ENCODE measurements at places on chromosomes 3 and 15.

DNA sequence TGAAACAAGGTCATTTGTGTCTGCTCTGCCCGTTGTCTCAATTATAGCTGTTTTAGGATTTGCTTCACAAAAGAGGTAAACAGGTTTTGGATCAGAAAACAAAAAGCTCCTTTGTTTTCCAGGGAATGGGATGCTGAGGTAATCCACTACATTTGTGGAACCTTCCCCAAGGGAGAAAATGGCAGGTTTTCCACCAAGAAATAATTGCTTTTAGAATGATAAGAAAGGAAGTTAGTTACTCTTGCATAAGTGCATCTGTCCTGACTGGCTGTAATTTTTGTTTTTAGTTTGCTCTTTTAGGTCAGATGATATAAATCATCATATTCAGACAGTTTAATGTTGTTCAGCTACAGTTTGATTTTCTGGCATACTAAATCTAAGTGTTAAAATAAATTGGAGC, 198.5 kb upstream of the COL8A1 start:
- no peak for DNase-seq

- no peak for DNase-seq
Observed at GRCh38 chr3:20078194-20078714, 38.0 kb downstream of the KAT2B start.

DNA sequence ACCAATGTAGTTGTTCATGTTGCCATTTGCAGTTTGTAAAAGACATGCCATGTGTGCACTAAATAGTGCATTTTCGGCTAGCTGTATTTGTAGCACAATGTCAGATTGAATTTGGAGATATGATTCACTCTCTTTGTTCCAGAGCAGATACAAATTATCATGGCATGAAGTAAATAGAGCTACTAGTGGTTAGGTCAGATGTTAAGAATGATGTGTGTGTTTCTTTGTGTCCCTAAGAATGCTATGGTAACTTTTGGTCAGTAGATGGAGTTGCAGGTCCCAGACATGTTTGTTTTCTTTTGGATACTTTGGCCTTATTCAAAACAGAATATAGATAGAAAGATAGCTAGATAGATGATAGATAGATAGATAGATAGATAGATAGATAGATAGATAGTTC, 595.8 kb downstream of the NLGN1 start:
- no peak for DNase-seq

GRCh38 chr3:53422954-53423698, 71.3 kb upstream of the CACNA1D start:
- DNase-seq: no peak

- no peak for DNase-seq
Observed at GRCh38 chr15:38054488-38054887, 120.0 kb downstream of the TMCO5A start.

- DNase-seq: peak; percentile 88
Observed at GRCh38 chr15:67076147-67076843, 10.9 kb downstream of the SMAD3 start.

GRCh38 chr3:10285272-10286132, 7.2 kb downstream of the GHRL start:
- no peak for DNase-seq

DNA sequence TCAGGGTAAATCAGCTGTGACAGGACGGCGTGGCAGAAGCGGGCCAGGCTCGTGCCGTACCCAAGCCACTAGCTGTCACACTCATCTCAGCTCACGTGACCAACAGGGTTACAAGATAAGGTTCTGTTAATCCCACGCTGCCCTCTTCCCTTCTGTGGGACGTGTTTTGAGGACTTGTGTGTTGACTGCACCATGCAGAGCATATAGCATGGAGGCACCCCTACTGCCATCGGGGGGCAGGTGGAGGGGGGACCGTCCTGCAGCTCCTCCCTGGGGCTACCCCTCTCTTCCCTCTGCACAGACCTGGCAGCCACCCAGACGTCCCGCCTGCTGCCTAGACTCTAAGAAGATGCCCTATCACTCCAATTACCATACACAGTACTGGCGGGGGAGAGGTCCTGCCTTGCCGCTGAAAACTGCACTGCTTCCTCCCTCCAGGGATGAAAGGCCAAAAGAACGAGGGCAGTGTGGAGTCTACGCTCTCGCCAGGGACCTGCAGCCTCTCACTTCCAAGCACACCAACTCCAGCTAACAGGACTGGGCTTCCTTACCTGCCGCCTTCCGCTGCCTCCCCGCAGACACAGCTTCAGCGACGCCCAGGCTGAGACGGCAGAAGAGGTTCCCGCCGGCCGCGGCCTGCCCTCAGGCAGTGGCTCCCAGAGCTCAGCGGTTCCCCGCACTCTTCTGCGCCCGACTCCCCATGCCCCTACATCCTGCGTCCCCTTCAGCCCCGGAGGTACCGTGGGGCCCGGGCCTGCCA, at the start of gene TNK2:
TSS of gene TNK2 (minus strand) at position 618 of the 760 bp plus-strand sequence. CDS start 19,963 bp downstream, outside the sequence.
- no peak for DNase-seq

- DNase-seq: no peak
Observed at GRCh38 chr3:52820736-52821135, 9.7 kb downstream of the ITIH4 start.

GRCh38 chr3:84275532-84275931, 683.3 kb upstream of the CADM2 start:
- DNase-seq: no peak

DNA sequence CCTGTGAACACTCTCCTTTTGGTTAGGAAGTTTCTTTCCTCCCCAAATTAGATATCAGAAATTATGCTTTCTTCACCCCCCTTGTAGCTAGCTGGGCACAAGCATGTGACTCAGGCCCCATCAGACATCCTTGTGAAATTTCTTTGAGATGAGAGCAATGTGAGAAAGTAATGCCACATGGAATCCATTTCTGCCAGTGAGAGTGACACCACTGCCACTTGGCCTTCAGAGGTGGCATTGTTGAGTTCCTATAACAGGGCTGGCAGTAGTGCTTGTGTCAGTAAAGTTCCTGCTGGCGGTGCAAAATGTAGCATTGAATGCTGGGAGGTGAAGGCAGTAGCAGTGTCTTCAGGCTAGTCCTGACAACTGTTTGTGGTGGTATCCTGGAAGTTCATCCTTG, 80.7 kb upstream of the ZNF280D start:
- DNase-seq: no peak

- no peak for DNase-seq
Observed at GRCh38 chr3:173770011-173770410, 372.5 kb downstream of the NLGN1 start.

- DNase-seq: peak; percentile 31
Observed at GRCh38 chr3:162370141-162370540, 873.5 kb downstream of the OTOL1 start.

DNA sequence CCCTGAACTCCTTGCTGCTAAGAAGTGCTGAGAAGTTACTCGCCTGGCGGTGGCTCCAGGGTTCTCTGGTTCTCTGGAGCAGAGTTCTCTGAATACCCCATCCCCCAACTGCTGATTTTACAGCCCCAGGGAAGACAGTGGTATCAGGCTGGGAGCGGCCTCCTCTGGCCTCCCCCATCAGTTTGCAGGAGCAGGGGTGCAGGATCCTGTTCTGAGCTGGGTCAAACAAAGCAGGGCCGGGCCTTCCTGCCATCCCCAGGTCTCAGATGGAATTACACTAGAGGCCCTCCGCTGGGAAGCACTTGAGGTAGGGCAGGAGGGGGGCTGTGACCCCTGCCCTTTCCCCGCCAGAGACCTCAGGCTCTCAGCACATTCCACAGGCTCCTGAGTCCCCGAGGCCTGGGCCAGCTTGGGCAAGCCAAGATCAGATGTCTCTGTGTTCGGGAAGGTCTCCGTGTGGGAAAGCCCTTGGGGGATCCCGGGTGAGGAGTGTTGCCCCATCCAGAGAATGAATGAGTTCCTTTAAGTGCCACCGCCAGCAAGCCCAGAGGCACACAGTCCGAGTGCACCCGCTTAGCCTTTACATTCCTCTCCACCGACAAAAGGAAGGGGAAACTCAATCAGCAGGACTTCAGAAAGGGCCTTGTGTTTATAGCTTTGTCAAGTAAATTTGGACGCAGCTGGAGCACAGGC, 149.9 kb downstream of the LRRK1 start:
- peak; percentile 12 for DNase-seq

DNA sequence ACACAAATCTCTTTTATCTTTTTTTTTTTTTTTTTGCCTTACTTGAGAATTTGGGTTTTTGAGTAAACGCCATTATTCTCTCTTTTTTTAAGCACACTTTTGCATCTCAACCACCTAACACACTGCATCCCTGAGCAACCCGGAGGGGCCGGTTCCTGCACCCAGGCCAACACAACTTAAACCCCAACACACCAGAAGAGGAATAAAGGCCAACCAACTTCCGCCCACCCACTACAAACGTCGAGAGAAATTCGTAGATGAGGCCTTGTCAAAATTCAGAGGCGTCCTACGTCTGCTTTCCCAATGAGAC, 389 bp upstream of the CCNB2 start:
- DNase-seq: no peak

DNA sequence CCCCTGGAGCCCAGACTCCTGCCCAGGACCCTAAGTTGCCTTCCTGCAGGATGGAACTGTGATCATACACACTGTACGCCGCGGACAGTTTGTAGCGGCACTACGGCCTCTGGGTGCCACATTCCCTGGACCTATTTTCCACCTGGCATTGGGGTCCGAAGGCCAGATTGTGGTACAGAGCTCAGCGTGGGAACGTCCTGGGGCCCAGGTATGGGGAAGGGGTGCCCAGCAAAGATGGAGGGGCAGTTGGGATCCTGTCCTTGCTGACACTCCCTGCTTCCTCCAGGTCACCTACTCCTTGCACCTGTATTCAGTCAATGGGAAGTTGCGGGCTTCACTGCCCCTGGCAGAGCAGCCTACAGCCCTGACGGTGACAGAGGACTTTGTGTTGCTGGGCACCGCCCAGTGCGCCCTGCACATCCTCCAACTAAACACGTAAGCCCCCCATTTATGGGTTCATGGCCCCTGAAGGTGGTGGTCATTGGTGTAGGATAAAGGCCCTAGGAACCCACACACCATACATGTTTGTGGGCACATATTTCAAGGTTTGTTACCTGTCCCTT, 28.8 kb downstream of the NBEAL2 start:
- DNase-seq: no peak

- DNase-seq: peak; percentile 31
Observed at GRCh38 chr3:120469882-120470301, 19.1 kb upstream of the FSTL1 start.

DNA sequence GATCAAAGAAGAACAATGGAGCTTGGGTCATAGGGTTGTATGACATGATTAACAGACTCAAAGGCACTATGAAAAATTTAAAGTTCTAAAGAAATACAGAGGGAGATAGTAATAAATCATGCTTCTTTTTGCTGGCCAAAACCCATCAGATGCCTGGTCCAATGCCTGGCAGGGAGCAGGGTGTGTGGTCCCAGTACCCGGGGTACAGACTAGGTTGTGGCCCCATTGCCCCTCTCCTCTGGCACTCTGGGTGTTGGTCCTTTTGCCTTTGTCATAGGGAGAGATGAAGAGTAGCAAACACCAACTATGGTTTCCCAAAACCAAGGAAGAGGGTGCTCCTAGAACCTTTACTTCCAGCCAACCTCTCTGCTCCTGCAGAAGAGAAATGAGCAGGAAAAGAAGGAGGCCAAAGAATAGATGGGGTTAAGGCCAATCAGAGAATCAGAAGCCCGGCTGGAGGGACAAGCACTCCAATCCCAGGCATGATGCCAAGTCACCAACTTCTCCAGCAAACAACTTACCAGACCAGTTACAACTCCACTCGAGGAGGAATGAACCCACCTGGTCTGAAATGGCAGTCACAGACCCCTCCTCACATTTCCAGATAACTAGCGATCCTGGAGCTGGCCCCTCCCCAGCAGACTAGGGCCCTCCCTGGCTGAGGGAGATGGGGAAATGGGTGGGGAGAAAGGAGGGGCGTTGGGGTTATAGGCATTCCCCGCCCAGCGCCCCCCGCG, 1.8 kb downstream of the IGDCC3 start:
- DNase-seq: no peak

GRCh38 chr3:38542401-38543298, 46.5 kb downstream of the EXOG start:
- DNase-seq: no peak

GRCh38 chr3:129663930-129664646, 57.6 kb upstream of the PLXND1 start:
- no peak for DNase-seq

DNA sequence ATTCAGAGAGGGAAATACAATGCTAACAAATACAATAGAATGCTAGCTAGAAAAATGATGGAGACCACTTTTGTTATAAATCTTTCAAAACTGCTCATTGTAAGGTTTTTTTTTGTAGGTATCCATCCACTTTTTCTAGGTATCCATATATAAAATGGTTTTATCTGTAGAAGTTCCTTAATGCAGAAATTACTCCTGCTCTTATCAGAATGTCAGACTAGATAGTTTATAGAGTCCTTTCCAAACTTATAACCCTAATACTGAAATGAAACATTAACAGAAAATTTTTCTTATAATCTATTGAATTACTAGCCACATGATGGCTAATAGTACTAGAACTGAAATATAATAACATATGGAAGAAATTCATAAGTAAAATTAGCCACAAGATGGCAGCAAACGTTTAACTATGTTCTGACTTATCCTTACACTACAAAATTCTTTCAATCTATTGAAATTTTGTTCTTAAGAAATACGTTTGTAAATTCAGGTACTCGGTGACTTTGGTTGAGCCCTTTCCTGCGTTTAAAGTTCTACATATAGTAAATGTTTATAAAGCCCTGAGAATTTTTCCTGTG, 58.5 kb downstream of the ECT2 start:
- DNase-seq: peak; percentile 6

DNA sequence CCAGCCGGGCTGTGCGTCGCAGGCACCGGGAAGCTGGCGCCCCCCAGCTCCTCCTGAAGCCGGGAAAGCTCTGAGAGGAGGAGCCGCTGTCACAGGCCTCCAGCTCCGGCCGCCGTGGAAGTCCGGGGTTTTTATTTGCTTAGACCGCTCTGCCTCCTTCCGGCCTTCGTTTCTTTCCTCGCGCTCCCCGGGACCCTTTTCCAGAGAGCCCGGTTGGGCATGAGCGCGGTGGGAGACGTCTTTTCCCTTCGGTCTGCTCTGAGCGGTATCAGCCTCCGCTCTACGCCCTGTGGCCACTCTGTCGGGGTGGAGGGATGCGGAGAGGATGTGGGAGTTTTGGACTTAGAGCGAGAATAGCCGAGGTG, 559 bp downstream of the SENP5 start:
- DNase-seq: peak; percentile 6

- DNase-seq: no peak
Observed at GRCh38 chr15:101133181-101133460, 118.7 kb downstream of the CHSY1 start.

- DNase-seq: no peak
Observed at GRCh38 chr3:13323822-13324221, 96.3 kb downstream of the NUP210 start.

DNA sequence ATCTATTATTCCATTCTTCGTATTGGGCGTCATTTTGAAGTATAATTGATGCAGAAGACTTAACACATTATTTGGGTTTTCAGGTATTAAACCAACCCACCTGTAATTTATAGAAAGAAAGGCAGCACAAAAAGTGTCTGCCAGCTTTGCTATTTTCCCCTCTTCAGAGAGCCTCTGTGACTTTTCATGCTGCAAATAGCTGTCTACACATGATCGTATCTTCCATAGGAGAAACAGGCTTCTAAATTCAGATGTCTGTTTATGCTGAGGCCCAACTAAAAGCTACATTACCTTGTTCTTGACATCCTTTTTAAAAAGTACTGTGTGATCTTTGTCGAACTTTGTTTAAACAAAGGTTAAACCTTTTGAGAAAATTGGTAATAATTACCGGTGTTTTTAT, 5.0 kb downstream of the ACKR2 start:
- no peak for DNase-seq

Data from NCI-H226 (cell line).